ENCODE measurements at places on chromosomes 3 and 15.

- H3K27me3 ChIP-seq, result no peaks in the 10 kb centered on the region
- H3K4me3 ChIP-seq, result no peak overlapping the region
- no peak overlapping the region for H3K27ac ChIP-seq
- DNase-seq, result no peak
- no peaks in the 10 kb centered on the region for H3K4me1 ChIP-seq
- H3K36me3 ChIP-seq, result no peaks in the 10 kb centered on the region
These were observed 216.9 kb downstream of the ATP8B4 start for GRCh38 chr15:49901996-49902684.

- DNase-seq, result no peak
- no peaks in the 10 kb centered on the region for H3K4me1 ChIP-seq
- no peak overlapping the region for H3K4me3 ChIP-seq
- peaks cover 3% of the 10 kb centered on the region for H3K27me3 ChIP-seq
These were observed 8.7 kb upstream of the NDUFB4 start for GRCh38 chr3:120587332-120587975.

- H3K4me3 ChIP-seq, result peak overlapping the region; percentile 40
- H3K36me3 ChIP-seq, result peaks cover 14% of the 10 kb centered on the region
- H3K27me3 ChIP-seq, result no peaks in the 10 kb centered on the region
- H3K27ac ChIP-seq, result peak overlapping the region; percentile 95
These were observed 725 bp downstream of the FEM1B start for GRCh38 chr15:68278345-68278594.

DNA sequence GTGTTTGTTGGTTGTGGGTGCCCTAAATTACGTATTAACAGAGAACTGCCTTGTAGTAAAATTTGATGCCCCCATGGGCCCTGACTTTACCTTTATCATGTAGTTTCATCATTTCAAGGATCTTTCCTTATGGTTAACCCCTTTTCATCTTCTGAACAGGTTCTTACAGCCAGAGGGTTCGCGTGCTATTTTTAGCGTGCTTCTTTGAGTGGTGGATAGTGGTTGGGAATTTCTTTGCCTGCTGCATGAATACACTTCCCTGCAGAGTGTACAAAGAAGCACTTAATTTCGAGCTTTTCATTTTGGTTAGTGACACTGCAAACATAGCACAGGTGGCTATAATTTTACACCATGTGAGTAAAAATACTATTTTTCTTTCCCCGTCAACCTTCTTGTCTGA lies 231.8 kb downstream of the ROBO2 start:
- no peaks in the 10 kb centered on the region for H3K27me3 ChIP-seq
- no peaks in the 10 kb centered on the region for H3K36me3 ChIP-seq
- H3K4me3 ChIP-seq, result no peak overlapping the region

GRCh38 chr15:91950631-91951329 lies 97.3 kb downstream of the SLCO3A1 start:
- no peaks in the 10 kb centered on the region for H3K36me3 ChIP-seq
- no peak overlapping the region for H3K4me3 ChIP-seq
- no peaks in the 10 kb centered on the region for H3K27me3 ChIP-seq
- peak; percentile 41 for DNase-seq
- H3K27ac ChIP-seq, result no peak overlapping the region

GRCh38 chr15:98513428-98513986 lies 134.8 kb upstream of the IGF1R start:
- H3K27ac ChIP-seq, result no peak overlapping the region
- H3K4me1 ChIP-seq, result no peaks in the 10 kb centered on the region
- H3K36me3 ChIP-seq, result no peaks in the 10 kb centered on the region

DNA sequence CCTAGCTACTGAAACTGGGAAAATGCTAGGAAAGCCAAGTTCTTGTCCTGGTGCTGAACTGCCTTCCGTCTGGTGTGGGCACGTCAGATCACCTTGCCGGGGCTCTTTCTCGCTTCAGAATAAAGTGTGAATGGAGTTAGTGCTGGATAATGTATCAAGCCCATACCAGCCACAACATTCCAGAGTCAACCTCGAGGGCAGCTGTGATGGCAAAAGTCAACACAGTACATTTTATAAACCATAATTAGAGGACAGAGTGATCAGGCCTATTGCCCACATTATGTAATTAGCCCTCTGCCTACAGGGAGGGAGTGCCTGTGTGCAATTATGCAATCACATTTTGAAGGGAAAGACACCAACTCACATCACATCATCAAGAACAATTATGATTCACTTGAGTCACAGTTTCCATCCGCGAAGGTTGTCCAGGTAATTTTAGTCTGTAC lies 165.2 kb downstream of the RORA start:
- H3K36me3 ChIP-seq, result no peaks in the 10 kb centered on the region
- no peak overlapping the region for H3K27ac ChIP-seq
- DNase-seq, result no peak
- peaks cover 2% of the 10 kb centered on the region for H3K27me3 ChIP-seq
- H3K4me1 ChIP-seq, result no peaks in the 10 kb centered on the region

DNA sequence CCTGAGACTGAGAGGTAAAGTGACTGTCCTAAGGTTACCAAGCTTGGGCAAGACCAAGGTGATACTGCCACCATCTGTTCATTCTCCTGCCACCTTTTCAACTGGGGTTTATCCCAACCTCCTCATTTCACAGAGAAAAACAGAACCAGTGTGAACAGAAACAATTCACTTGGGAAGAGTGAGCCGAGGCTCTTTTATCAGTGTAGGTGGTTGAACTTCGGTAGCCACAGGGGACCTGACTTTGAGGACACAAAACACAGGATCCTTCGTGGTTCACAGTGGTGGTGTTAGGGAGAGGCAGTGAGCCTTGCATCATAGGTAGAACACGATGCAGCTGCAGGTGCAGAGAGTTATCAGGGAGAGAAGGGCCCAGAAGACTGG lies 72.8 kb upstream of the ICE2 start:
- DNase-seq, result no peak
- H3K4me1 ChIP-seq, result no peaks in the 10 kb centered on the region

DNA sequence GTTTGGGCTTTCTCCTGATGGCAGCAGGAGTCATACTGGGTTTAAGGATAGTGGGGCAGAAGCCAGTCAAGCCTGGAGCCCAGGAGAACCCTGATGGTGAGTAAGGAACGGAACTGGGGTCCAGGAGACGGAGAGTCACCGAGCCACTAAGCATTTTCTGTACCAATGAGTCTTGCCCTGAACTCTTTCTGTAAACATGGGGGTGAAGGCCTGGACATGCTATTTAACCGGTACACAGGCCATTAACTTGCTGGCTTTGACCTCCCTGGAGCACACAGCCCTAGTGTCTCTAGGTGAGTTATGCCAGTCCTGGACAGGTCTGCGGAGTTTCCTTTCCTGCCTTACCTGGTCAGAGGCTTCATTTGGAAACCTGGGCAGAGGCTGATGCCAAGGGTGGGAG lies 3.9 kb downstream of the SLC6A6 start:
- H3K4me1 ChIP-seq, result peaks cover 33% of the 10 kb centered on the region
- H3K36me3 ChIP-seq, result peaks cover 16% of the 10 kb centered on the region
- no peak overlapping the region for H3K27ac ChIP-seq
- no peaks in the 10 kb centered on the region for H3K27me3 ChIP-seq

DNA sequence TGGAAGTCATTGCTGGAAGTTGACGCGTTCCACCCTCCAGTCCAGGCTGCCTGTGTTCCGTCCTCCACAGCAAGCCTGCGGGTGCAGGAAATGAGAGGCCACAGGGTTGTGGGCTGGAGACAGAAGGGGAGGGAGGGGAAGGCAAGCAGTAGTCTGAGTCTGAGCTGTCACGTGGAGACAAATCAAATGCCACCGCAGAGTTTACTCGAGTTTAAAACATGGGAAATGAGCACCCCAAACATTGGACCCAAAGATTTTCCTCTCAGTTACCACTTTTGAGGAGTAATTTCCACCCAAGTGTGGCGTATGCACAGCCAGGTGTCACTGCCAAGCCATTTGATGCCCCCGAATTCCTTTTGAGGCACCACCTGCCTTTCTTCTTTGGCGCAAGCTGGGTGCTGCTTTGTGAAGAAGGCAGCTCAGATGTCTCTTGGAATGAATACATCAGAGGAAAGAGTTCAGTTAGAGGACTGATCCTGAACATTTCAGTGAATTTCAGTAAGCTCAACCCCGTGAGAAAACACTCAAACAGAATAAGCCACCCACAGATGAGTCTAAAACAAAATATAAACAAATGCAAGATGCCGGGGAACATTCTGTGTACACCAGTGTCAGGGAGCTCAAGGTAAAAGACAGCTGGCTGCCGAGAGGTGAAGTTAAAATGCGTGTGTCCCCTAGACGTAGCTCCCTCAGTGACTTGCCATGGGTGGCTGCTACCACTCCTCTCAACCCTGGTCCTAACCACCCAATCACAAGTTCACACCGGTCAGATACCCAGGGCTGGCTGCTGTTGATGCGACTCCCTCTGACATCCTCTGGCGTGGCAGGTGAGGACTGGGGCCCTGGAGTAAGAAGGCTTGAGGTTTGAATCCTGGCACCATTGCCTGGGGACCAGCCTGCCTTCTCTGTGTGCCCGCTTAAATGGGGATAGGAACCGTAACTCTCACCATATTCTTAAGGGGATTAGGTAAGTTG lies 203.8 kb downstream of the UACA start:
- peaks cover 13% of the 10 kb centered on the region for H3K27me3 ChIP-seq
- H3K4me1 ChIP-seq, result peaks cover 24% of the 10 kb centered on the region
- no peak overlapping the region for H3K4me3 ChIP-seq
- no peaks in the 10 kb centered on the region for H3K36me3 ChIP-seq
- H3K27ac ChIP-seq, result peak overlapping the region; percentile 25

DNA sequence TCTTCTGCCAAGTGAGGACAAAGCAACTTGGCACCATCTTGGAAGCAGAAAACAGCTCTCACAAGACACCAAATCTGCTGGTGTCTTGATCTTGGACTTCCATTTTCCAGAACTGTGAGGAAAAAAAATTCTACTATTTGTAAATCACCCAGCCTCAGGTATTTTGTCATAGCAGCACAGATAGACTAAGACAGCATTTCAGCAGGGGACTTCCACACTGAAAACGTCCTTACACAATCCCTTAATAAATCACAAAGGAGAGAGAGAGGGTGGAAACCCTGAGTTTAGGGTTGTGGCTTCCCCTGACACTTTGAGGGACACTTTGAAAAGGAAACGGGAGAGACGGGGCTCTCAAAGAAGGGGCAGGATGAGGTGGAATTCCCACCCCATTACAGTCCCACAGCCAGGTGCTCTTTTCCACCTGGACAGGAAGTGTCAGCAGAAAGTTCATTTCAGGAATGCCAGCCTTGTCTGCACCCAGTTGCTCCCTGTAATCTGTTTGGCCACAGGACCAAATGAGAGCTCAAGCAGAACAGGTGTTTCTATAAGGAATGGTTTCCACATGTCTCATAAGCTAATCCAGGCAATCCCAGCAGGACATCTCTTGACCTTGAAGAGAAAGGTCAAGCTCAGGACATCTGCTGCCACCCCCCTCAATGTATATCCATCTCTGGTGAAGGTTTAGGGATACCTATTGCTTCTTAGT lies 51.3 kb downstream of the MYLK start:
- no peaks in the 10 kb centered on the region for H3K36me3 ChIP-seq
- DNase-seq, result no peak
- no peak overlapping the region for H3K27ac ChIP-seq
- no peaks in the 10 kb centered on the region for H3K4me1 ChIP-seq

- H3K27me3 ChIP-seq, result no peaks in the 10 kb centered on the region
- peaks cover 82% of the 10 kb centered on the region for H3K36me3 ChIP-seq
- DNase-seq, result no peak
- H3K4me3 ChIP-seq, result no peak overlapping the region
These were observed 24.4 kb downstream of the FAN1 start for GRCh38 chr15:30928076-30928475.

DNA sequence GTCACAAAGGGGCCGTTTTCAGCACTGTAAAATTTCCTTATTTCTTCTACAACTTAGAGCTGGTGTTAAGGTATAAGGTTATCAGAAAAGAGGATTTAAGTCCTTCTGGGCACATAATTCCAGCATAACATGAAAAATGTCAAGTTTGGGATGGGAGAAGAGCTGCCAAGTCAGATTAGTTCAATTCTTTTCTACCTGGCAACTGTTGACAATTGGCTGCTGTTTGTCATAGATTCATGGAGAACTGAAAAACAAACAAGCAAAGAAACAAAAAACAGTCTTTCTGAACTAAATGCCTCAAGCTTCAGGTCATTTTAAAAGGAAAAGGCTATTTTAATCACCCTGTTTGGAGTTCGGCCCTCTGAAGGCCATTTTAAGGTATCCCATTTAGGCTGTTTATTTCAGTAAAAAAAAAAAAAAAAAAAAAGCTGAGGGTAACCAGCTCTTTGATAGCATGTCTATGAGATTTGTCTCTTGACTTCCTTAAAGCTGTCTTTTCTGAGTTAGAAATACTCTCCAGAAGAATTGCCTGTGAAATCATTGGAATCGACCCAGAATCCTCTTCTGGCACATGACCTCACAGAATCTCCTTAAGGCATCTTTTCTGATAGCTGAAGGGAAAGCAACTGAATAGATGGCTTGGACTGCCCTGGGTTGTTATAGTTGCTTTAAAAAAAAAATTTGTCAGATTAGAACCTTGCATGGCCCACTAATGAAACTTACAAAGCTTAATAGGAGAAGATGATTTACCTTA lies 173.3 kb downstream of the SEMA6D start:
- H3K36me3 ChIP-seq, result no peaks in the 10 kb centered on the region
- H3K27me3 ChIP-seq, result no peaks in the 10 kb centered on the region
- no peaks in the 10 kb centered on the region for H3K4me1 ChIP-seq
- H3K27ac ChIP-seq, result no peak overlapping the region
- H3K4me3 ChIP-seq, result no peak overlapping the region
- DNase-seq, result no peak

GRCh38 chr15:35141743-35142471 lies 56.8 kb upstream of the NANOGP8 start:
- no peak for DNase-seq
- no peaks in the 10 kb centered on the region for H3K4me1 ChIP-seq

GRCh38 chr3:87461443-87461842 lies 185.1 kb upstream of the POU1F1 start:
- no peak for DNase-seq
- H3K27ac ChIP-seq, result no peak overlapping the region
- no peaks in the 10 kb centered on the region for H3K27me3 ChIP-seq
- no peak overlapping the region for H3K4me3 ChIP-seq

DNA sequence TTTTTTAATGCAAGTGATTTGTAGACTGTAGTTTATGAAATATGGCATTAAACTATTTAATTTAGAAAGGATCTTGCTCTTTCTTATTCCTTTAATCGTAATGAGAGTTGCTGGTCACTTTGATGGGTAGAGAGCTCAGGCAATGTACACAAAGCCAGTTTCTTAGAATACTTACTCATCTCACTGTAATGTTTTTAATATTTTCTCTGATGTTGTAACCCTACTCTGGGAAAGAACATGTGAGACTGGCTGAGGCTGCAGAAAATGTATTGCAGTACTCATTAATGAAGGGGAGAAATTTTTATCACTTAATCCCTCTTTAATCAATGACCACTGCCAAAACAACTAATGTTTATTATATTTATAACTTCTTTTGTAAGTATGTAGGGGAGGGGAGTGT lies 479.4 kb upstream of the KCNMB2 start:
- H3K27me3 ChIP-seq, result no peaks in the 10 kb centered on the region
- no peak overlapping the region for H3K27ac ChIP-seq
- no peaks in the 10 kb centered on the region for H3K36me3 ChIP-seq
- no peak overlapping the region for H3K4me3 ChIP-seq
- no peak for DNase-seq

- no peaks in the 10 kb centered on the region for H3K4me1 ChIP-seq
- no peak for DNase-seq
- no peak overlapping the region for H3K27ac ChIP-seq
- H3K36me3 ChIP-seq, result no peaks in the 10 kb centered on the region
These were observed 1200.5 kb downstream of the SI start for GRCh38 chr3:163877805-163878204.

- no peak overlapping the region for H3K27ac ChIP-seq
- no peaks in the 10 kb centered on the region for H3K36me3 ChIP-seq
- no peak for DNase-seq
- no peaks in the 10 kb centered on the region for H3K4me1 ChIP-seq
- no peaks in the 10 kb centered on the region for H3K27me3 ChIP-seq
- no peak overlapping the region for H3K4me3 ChIP-seq
These were observed 1.7 kb downstream of the P2RY13 start for GRCh38 chr3:151327571-151328198.
